Stimulated activated CD4-positive, alpha-beta T cell treated with anti-CD3 and anti-CD28 coated beads, TNF-alpha, amount 100 ng/mL, for 1 hour (primary cell): ENCODE measurements at places on chromosomes 16 and 17.

GRCh38 chr16:84960942-84961341 lies 50.4 kb downstream of the ZDHHC7 start:
- DNase-seq = no peak

- DNase-seq = no peak
These were observed 472 bp upstream of the NME2 start for GRCh38 chr17:51165680-51166197.

DNA sequence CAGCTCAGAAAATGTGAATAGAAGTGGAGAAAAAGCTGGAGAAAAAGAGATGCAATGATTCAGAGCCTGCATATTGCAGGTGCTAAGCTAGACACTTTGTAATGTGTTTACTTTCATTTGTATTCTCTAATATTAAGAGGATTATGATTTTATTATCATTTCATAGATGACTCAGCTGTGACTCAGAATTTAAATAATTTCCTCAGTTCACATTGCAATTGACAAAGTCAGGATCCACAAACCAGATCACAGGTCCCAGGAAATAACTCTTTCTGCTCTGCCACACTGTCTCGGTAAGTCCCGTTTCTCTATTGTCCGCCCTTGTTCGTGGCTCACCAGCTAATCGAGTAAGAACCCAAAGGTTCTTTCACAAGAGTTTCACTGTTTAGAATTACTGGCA lies 235.4 kb upstream of the MON1B start:
- DNase-seq = no peak

GRCh38 chr17:61363601-61364462 lies 35.8 kb upstream of the TBX2 start:
- DNase-seq = no peak

DNA sequence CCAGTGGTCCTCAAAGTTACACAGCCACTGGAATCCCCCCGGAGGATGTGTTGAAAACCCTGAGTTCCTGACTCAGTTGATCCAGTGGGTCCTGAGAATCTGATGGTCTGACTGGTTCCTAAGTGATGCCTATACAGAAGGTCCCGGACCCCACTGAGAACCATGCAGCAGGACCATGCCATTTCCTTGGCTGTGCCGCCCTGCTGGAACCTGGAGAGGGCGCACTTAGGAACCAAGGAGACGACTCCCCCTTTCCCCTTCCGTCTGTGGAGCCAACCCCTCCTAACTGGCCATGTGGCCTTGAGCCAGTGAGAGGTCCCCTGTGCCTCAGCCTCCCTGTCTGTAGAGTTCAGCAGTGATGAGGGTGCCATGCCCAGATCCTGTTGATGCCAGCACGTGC lies 22.0 kb downstream of the C16orf74 start:
- no peak for DNase-seq

DNA sequence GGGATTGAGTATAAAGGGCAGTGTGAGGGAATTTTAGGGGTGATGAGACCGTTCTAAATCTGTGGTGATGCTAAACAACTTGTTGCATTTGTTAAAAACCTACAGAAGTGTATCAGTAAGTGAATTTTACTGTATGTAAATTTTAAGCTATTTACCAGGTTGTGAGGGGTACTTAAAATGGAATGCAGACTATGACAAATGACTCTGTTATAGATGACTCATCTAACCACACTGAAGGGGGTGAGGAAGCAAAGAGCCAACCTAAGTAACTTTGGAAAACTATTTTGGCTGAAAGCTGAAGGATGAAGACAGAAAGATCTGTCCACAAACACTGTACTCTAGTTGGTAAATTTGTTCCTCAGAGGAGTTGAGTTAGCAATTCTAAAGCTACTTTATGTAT lies 5.3 kb upstream of the MKS1 start:
- DNase-seq = no peak

GRCh38 chr17:4872786-4873185 lies 26.6 kb upstream of the C17orf107 start:
- no peak for DNase-seq

- peak; percentile 62 for DNase-seq
These were observed 4.2 kb downstream of the TRADD start for GRCh38 chr16:67155295-67156142.

DNA sequence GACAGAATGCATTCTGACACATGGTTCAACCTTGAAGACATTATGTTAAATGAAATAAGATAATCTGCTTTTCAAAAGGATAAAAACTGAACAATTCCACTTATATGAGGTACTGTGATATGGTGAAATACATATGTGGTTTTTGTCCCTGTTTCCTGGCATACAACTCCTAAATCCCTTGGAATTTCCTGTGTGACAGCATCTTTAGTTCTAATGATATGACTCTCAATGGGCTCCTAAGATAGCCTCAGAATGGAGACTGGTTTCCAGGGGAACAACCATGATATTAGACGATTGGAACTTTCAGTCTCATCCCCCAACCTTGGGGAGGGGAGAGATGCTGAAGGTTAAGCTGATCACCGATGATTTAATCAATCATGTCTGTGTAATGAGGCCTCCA lies 37.7 kb upstream of the PHLPP2 start:
- no peak for DNase-seq
